Stimulated activated CD4-positive, alpha-beta T cell treated with anti-CD3 and anti-CD28 coated beads, TNF-alpha, amount 100 ng/mL, for 24 hours (primary cell): ENCODE measurements at places on chromosomes 16 and 17.

- no peak for DNase-seq
Observed at GRCh38 chr17:82285141-82285540, 11.6 kb upstream of the CSNK1D start.

DNA sequence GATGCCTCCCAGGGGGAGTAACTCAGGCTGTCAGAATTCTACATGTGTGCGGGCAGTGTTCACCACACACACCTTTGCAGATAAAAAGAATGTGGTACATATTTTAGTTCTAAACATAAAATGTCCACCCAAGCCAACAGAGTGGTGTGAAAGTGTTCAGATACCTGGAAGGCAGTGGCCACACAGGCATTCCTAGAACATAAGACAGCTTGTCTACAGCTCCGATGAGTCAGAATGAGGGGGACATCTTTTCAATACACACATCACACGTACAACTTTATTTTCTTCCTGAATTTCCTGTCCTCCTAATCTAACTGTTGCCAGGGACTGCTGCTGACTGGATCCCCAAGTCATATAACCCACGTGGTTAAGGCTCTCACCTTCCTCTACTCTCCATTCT, 142.3 kb downstream of the ZFHX3 start:
- no peak for DNase-seq

GRCh38 chr16:73339821-73340220, 291.9 kb upstream of the ZFHX3 start:
- DNase-seq = no peak

- no peak for DNase-seq
Observed at GRCh38 chr17:32880671-32881453, 3.9 kb upstream of the MYO1D start.

- DNase-seq = no peak
Observed at GRCh38 chr16:78024159-78024558, 1.8 kb downstream of the CLEC3A start.

DNA sequence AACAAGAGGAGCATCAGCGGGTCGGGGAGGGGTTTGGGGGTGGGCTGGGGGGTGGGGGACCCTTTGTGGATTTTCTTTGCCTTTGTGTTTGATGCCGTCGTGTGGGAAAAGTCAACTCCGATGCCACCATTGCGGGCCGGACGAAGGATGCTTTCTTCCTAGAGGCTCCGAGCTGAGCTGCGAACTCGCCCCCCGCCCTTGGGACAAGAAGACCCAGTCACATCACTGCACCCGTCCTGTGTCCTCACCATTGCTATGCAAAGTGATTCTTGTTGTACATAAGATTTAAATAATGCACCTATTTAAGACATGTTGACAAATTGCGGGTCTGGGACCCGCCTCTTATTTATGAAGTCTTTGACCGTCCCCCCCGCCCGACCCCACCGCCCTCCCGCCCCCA, 69.0 kb upstream of the PLCG2 start:
- no peak for DNase-seq

GRCh38 chr17:47720196-47720595, 12.8 kb upstream of the TBX21 start:
- no peak for DNase-seq

DNA sequence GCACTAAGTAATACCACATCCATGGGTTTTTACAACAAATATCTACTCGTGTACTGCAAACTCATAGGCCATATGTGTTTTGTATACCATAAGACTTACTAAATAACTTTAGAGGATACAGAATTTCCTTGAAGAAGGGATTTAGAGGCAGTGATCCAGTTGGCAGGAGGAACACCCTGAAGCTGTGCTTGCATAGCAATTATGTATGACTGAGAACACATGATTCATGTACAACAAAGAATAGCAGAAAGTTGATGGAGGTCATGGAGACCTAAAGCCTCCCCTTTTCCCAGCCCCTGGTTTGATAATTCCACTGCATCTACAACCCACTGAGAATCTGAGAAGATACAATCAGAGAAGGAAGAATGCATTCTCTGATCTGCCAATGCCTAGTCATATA, 83.8 kb upstream of the PMFBP1 start:
- no peak for DNase-seq

GRCh38 chr16:67884684-67885083, at the start of gene NRN1L:
NRN1L (plus strand) TSS chr16:67884885; CDS start chr16:67884904, 19 bp downstream.
- DNase-seq = no peak

DNA sequence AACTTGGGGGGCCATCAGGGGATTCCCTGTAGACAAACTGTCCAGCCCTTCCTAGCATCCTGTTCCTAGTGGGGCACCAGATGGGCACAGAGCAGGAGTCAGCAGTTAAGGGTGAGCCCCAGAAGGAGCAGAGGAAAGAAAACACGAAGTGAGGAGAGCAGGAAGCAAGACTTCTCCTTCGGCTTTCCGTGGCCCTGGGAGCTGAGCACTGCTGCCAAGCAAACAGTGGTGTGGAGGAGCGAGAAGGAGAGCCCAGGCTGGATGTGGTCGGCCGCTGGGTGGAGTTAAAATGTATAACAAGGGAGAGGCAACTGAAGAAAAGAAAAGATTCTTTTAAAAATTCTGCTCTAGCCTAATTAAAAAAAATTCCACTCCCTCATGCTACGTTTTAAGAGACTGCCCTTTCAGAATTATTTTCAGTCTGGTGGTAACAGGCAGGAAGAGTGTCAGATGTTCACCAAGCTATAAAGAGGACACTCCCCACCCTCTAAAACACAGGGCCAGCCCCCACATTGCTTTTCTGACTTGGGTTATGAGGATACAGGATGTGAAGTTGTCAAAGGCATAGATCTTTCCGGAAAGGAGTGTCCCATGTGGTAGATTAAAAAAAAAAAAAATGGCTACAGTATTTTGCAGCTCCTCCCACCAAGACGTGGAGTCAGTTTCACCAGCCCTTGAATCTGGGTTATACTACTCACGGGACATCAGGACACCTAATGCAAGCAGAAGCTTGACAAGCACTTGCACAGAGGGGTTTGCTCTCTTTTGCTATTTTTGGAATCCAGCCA, 74.9 kb upstream of the ZFHX3 start:
- DNase-seq = no peak

DNA sequence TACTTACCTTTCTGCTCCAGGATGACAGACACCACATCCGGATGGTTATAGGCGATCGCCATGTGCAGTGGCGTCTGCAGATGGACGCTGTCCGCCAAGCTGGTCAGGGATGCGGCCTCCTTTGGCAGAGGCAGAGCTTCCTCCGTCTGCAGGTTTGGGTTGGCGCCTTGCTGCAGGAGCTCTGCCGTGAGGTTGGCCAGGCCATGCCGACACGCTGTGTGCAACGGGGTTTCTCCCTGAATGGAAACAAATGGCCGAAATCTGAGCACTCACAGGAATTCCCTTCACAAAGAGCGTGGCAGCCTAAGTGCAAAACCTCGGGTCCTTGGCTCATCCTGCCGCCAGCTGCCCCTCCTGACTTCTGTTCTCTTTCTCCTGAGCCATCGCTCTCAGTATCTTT, 41.8 kb downstream of the CYB5D2 start:
- DNase-seq = no peak

GRCh38 chr17:73609758-73610157, 34.5 kb downstream of the SDK2 start:
- DNase-seq = no peak

DNA sequence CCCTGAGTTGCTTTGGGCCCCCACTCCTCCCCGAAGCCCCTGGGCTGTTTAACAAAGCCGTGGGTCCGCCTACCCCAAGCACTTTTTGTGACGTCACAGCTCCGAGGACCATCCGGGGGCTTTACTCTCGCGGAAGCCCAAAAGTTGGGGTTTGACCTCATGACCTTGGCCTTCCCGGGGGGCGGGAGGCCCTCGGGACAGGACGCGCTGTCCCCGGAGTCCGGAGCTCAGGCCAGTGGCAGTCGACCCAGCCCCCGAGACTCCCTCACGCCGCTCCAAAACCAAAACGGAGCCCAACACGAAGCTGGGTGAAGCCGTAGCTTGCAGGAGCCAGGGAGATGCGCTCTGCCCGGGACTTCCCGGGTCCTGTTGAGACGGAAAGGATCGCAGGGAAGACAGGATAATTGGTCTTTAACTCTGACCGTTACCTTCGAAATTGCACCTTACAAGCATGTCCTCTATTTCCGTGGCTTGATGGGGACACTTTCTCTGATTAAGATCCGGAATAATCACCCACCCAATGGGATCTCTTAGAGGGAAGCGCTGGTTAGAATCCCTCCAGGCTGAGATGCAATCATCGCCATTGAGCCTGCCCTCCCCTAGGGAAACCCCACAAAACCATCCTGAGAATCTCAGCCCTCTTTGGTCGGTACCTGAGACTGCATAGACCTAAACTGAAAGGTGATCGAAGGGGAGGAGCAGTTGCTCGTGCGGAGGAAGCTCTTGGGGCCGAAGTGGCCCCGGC, 4.9 kb upstream of the SOX9 start:
- DNase-seq = no peak

DNA sequence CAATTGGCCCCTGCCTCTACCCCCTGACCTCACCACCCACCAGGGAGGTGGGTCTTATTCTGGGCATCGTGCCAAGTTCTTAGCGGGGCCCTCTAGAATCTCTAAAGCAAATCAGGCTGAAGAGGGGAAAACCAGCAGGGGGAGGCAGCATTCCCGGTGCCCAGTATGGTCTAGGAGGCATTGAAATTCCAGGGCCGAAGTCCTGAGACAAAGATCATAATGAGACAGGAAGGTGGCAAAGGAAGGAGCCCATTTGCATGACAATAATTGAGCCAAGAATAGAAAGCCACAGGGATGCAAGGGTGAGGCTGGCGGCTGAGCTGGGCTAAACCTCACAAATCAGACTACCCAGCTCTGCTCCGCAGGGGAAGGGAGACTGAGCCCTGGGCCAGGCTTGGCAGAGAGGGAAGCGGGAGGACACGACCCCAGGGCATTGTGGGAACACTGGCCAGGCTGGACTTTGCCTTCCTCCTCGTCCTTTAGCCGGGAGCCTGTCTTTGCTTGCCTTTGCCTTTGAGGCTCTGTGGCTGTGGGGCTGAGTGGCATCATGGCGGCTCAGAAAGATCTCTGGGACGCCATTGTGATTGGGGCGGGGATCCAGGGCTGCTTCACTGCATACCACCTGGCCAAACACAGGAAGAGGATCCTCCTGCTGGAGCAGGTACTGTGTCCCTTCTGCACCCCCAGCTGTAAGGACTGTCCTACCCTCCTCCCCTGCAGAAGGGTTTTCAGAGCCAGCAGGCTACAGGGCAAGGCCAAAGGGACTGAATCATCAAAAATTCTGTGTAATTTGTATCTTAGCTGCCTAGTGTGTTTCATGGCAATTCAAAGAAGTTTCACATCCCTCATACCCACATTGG, at the start of gene PIPOX:
Gene PIPOX, plus strand, starts transcription at position 463 of the 860 bp plus-strand sequence. Its CDS starts 85 bp downstream, at position 548.
- DNase-seq = no peak

DNA sequence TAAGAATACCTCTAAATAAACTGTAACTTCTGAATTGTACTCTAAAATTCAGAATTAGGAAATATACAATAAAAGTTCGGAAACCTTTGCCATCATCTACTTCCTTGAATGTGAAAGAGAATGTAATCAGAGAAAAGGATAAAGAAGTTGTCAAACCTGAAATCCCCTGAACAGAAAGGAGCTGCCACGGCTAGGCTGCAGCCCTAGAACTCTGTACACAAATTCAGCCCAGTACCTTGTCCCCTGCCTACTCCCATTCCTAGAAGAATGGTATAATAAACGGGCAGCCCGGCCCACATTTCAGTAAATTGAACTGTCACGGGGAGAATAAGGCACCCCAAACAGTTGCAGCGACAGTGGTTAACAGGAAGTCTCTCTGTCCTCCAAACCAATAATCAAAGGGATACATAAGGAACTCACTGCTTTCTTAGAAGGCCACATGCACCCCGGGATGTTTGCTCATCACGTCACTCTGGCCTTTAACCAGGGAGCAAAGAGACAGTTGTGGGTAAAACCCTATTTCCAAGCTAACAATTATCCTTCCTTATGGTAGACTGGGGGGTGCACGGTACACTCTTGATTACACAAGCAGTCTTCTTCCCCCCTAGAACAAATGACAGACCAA, 24.3 kb upstream of the RFFL start:
- DNase-seq = no peak

DNA sequence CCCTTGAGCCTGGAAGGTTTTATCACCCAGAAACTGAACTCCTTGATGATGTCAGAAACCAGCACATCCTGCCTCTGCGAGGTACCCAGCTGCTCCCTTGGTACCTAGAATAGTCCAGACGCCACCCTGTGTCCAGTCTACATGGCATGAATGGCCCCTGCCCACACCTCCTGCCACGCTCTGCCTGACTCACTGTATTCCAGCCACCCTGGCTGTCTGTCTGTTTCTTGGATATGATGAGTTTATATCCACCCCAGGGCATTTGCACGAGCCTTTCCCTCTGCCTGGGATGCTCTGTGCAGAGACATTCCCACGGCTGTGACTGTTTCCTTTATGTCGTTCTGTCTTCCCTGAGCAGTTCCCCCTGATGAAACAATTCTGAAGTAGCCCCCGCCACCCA, 68.7 kb downstream of the CRISPLD2 start:
- no peak for DNase-seq
